ENCODE measurements at places on chromosomes 6 and 20.

GRCh38 chr6:72464246-72464645, 157.6 kb upstream of the KCNQ5 start:
- DNase-seq = no peak

- DNase-seq = no peak
Observed at GRCh38 chr20:36155629-36155971, 1.1 kb downstream of the EPB41L1 start.

- DNase-seq = peak; percentile 21
Observed at GRCh38 chr6:53066077-53066417, 843 bp downstream of the FBXO9 start.

GRCh38 chr6:75147512-75147911, 58.3 kb downstream of the COL12A1 start:
- no peak for DNase-seq

- no peak for DNase-seq
Observed at GRCh38 chr20:47906348-47906660, 121.0 kb upstream of the SULF2 start.

DNA sequence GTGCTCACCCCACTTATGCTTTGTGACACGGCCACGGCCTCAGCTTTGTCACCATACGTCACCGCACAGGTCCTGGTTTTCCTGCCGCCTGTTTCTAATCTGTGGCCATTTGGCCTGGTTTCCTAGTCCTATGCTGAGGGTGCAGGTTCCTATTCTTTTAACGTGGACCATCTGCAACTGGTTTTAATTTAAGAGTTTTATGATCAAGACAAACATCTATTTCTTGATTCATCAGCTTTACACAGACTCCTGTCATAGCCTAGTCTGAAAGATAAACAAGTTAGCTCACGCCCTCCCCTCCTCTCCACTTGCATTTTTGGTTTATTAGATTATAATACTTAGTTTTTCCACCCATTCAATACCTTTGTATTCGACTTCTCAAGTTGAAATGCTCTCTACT, 97.5 kb upstream of the RPS6KA2 start:
- no peak for DNase-seq

- DNase-seq = no peak
Observed at GRCh38 chr6:165776691-165777090, 113.7 kb upstream of the PDE10A start.

DNA sequence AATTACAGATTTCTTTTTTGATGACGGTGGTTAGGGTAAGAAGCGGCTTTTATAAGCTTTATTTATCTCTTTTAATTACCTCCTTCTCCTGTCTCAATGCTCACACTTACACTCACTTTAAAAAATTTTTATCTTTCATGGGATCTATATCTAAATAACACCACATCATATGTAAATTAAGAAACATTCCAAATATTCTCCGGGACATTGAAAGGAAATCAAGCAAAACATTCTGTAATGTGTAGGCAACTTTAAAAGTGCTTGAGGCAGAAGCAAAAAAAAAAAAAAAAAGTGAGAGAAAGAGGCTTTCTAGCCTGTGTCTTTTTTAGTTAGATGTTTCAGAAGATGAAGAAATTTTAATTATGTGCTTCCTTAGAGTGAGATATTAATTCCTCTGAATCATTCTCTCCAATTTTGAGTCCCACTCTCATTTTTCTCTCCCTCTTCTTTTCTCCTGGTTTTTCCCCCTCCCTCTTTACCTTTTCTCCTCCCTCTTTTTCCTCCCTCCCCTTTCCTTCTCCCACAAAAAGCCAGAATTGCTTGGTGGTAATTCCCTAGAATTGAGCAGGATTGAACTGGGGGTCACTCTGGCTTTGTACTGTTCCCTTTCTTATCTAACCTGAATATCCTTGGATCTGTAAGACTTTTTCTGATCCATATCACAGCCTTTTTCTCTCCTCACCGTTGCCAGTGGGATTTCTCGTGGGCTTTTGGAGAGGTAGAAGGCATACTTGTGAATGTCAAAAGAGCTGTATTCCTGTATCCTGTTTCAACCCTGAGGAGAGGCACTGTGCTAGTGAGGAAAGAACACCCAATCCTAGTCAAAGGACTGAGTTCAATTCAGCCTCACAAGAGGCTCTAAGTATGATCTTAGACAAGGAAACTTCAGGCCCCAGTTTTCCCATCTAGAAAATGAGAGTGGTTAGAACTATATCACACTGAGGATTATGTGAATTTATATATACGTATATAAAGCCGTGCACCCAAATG, 30.4 kb downstream of the KCNQ5 start:
- DNase-seq = no peak

- DNase-seq = no peak
Observed at GRCh38 chr20:54622333-54623295, 147.2 kb downstream of the DOK5 start.

GRCh38 chr20:33192912-33193501, 24.1 kb upstream of the BPIFA3 start:
- DNase-seq = no peak

DNA sequence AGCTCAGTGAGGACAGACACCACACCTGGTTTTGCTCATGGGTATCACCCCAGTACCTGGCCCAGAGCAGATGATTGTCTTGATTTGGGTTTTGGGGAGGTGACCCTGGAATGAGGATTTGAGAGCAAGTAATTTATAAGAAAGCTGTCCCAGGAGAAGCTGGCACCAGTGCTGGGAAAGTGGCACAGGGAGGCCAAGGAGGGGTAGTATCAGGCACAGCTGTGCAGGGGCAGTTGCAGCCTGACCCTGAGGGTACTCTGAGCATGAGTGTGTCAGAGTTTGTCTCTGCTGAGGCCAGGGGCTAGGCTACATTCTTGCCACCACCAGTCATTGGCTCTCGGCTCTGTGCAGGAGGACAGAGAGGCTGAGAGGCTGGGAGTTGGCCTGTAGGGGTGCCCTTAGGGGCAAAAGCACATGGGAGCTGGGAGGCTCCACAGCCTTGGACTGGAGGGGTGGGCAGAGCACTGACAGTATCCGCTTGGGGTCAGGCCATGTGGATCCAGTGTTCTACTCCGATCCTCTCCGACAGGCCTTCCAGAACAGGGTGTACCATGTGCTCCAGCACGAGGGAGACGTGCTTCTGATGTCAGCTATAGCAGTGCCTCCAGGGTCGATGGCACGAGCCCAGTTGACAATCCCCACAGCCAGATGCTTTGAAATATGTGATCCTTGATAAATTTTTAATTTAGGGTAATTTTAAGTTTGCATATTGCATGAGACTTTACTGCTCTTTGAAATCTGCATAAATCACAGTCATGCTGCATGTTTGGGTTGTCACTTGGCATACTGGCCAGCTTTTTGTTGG, 121.3 kb downstream of the PHACTR3 start:
- no peak for DNase-seq

DNA sequence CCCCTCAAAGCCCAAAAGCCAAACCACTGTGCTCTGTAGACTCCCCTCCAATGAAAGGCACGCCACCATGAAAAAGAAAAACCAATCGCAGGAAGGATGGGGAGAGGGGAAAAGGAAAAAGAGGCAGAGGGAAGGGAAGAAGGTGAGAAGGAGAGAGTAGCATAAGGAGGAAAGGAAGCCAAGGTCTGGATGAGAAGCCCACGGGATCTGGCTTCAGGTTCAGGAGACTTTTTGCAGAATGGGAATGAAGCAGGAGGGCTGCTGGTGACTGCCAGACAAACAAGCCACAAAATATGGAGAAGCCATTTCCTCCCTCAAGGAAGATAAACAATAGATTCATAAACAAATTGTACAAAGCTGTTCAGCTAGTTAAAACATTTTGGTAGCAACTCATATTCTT, 79.0 kb upstream of the MRPS10 start:
- no peak for DNase-seq

DNA sequence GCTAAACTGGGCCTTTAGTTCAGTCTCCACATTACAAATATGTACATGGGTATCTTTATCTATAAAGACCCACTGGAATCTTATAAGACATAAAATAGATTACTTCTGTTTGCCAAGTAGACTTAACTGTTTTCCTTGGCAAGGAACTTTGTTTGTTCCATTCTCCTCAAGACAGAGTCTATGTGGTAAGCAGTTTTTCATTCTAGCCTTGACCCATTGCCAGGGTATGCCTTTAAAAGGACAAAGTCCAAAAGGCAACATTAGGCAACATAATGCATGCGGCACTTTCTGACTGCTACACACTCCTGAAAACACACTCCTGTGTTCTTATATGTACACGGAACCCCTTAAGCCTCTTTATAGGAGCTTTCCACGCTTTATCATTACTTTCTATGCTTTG, 20.4 kb downstream of the VNN1 start:
- DNase-seq = no peak

DNA sequence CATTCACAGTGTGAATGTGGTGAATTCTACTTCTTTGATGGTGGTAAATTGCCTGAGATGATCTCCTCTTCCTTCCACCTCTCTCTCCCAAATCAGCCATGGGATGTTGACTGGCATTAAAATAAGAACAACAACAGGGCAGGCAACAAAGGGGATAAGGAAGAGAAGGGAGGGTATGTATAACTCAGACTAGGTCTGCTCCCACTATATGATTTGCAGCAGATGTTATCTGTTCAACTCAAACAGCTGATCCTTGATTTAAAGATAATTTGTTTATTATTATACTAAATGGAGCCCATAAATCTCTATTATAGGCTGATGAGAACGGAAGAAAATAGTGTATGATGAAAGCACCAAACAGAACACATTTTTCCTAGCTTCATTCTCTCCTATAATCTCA, 262.0 kb downstream of the BTBD3 start:
- no peak for DNase-seq

GRCh38 chr20:53328961-53329360, 264.7 kb downstream of the ZNF217 start:
- no peak for DNase-seq

- DNase-seq = no peak
Observed at GRCh38 chr6:28410767-28411166, 11.2 kb upstream of the ZSCAN12 start.

GRCh38 chr6:42406306-42407280, 45.1 kb downstream of the TRERF1 start:
- no peak for DNase-seq

DNA sequence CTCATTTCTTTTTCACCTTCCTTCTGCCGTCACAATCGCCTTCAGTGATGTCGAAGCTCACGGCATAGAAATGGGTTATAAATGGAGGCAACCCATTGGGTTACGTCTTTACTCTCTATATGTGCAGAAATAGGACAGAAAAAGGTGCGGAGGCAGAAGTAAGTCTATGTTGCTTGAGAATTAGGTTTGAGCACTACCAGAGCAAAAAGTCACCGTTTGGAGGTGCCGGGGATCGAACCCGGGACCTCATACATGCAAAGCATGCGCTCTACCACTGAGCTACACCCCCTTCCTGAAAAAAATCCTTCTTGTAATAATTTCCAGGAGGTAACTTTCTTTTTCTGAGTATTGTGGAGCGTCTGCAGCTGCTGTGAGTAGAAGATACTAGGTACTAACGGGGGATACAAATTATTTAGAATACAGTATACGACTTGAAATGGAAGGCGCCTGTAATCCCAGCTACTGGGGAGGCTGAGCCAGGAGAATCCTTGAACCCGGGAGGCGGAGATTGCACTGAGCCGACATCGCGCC, 134.2 kb downstream of the TRIM27 start:
- DNase-seq = no peak

- DNase-seq = no peak
Observed at GRCh38 chr20:9180481-9181257, 111.8 kb downstream of the PLCB4 start.

- no peak for DNase-seq
Observed at GRCh38 chr20:1010659-1011058, 8.5 kb upstream of the RSPO4 start.

- DNase-seq = no peak
Observed at GRCh38 chr6:169075915-169076654, 177.6 kb downstream of the THBS2 start.

- no peak for DNase-seq
Observed at GRCh38 chr20:47682916-47683315, 102.4 kb downstream of the SULF2 start.

DNA sequence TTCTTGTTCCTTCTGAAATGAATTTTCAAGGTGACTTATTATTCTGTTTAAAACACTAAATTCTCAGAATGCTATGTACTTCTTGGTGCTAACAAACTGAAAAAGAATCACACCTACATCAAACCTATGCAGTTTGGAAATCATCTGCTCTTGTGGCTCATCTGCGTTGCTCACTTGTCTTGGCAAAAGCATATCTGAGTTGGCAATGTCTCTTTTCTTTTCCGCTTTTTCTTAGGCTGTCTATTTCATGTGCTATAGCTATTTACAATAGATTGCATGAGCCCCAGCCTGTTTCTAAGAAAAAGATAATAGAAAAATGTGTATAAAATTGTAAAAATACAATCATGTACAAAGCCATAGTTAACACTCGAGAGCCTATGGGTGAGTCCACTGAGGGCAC, 348.9 kb upstream of the AGPAT4 start:
- no peak for DNase-seq

Measured in CD4-positive, alpha-beta T cell treated with Interleukin-12 subunit alpha and Interleukin-12 subunit beta, for 1 hour (primary cell).